Fibroblast of the aortic adventitia (primary cell): ENCODE measurements at places on chromosomes 11 and 22. TPM values are rescaled to one million over a fixed set of nuclear protein-coding genes. Genes with fewer than 3 reads are reported as not detected.

MPST gene
- total RNA-seq = 31.9 and 48.9 TPM in 2 replicates

POU2AF1 gene
- not detected in 2 replicates for total RNA-seq

TMEM109 gene
- total RNA-seq = 29.3 and 44.1 TPM in 2 replicates

IGSF9B gene
- 1.7 and 3.2 TPM in 2 replicates for total RNA-seq

SEZ6L gene
- under 0.01 TPM in 1 of 2 replicates, not detected in the other for total RNA-seq

GRM5 gene
- under 0.01 TPM in 1 of 2 replicates, not detected in the other for total RNA-seq

RFPL1 gene
- total RNA-seq = not detected in 2 replicates
